RKO (cell line): ENCODE measurements at places on chromosomes 12 and 14.

GRCh38 chr14:57754527-57754926 is 111.4 kb downstream of the SLC35F4 start:
- no peak for DNase-seq

- DNase-seq = peak; percentile 54
Observed at GRCh38 chr12:10235761-10236631, 23.3 kb downstream of the GABARAPL1 start.

DNA sequence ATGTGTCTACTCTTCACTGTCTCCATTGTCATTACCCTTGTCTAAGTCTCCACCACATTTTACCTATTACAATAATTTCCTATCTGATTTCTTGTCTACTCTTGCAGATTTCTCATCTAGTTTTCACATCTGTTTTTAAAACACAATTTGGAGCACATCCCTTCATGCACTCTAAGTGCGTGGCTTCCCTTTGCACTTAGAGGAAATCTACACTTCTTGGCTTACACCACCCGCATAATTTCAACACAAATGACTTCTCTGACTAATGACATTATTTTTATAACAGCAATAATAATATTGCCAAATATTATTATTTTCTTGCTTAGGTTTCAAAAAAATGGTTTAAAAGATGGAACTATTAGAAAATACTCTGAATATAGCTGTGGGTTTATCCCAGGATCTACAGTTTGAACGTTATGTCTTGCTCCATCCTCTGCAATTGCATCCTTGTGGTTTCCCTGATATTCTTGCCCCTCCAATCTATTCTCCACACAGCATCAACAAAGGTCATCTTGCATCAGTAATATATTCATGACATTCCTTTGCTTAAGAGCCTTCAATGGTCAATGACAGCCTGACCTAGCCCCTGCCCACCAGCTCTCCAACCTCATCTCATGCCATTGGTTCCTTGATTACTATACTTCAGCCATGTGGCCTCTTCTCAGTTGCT is 153.7 kb downstream of the SLC25A21 start:
- no peak for DNase-seq

DNA sequence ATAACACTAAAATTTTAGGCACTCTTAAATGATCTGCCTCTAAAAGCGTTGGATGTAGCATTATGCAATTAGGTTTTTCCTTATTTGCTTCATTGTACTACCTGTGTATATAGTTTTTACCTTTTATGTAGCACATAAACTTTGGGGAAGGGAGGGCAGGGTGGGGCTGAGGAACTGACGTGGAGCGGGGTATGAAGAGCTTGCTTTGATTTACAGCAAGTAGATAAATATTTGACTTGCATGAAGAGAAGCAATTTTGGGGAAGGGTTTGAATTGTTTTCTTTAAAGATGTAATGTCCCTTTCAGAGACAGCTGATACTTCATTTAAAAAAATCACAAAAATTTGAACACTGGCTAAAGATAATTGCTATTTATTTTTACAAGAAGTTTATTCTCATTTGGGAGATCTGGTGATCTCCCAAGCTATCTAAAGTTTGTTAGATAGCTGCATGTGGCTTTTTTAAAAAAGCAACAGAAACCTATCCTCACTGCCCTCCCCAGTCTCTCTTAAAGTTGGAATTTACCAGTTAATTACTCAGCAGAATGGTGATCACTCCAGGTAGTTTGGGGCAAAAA is 4.1 kb downstream of the CDKN1B start:
- DNase-seq = peak; percentile 21

DNA sequence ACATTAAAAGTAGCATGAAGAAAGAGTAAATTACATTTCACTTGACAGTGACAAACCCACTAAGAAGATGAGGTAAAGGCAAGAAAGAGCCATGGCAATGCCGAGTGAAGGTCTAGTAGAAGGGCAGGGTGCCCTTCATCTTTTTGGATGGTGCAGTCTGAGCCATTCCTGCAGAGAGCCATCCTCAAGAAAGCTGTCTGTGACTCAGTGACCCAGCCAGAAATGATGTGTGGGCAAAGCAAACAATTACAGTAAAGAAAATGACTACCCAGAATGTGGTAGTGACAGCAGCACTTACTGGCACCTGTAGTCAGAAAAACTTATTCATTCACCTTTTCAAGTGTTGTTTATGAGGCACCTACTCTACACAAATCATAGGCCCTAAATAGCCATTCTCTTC is 281.7 kb downstream of the DUSP6 start:
- no peak for DNase-seq

- no peak for DNase-seq
Observed at GRCh38 chr12:44380861-44381260, 495.3 kb downstream of the NELL2 start.

DNA sequence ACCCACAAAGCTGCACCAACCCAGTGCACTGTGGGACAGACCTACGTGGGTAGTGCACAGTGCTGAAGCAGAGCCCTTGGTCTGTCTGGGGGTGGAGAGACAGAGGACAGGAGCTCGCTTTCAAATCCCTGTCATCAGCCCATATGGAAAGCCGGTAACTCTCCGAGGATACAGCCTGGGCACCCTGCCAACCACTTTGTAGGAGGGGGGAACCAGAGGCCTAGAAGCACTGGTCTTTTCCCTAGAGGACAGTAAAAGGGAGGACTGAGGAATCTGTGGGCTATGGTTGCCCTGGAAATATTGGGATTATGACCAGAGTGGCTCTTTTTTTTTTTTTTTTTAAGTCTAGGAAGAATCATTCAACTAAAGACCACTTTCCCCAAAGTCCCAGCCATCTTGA is 74.3 kb downstream of the MAP3K9 start:
- no peak for DNase-seq

- DNase-seq = peak; percentile 76
Observed at GRCh38 chr12:46364777-46365580, 7.6 kb downstream of the SLC38A2 start.

DNA sequence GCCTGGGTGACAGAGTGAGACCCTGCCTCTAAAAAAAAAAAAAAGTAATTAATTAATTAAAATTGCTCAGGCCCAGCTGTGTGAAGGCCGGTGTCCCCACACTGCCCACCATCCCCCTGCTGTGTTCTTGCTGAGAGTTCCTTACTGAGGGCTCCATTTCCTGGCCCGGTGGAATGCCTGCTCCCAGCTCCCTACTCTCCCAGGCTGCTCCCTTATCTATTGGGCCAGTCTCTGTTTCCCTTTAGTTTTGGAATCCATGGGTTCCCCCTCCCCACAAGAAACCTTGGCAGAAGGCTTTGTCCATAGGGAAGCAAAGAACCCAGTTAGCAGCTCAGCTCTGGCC is 19.0 kb downstream of the MLXIP start:
- no peak for DNase-seq

- peak; percentile 66 for DNase-seq
Observed at GRCh38 chr12:118034429-118035189, 18.1 kb downstream of the RFC5 start.

GRCh38 chr12:1518591-1519516 is 75.5 kb downstream of the FBXL14 start:
- peak; percentile 32 for DNase-seq

DNA sequence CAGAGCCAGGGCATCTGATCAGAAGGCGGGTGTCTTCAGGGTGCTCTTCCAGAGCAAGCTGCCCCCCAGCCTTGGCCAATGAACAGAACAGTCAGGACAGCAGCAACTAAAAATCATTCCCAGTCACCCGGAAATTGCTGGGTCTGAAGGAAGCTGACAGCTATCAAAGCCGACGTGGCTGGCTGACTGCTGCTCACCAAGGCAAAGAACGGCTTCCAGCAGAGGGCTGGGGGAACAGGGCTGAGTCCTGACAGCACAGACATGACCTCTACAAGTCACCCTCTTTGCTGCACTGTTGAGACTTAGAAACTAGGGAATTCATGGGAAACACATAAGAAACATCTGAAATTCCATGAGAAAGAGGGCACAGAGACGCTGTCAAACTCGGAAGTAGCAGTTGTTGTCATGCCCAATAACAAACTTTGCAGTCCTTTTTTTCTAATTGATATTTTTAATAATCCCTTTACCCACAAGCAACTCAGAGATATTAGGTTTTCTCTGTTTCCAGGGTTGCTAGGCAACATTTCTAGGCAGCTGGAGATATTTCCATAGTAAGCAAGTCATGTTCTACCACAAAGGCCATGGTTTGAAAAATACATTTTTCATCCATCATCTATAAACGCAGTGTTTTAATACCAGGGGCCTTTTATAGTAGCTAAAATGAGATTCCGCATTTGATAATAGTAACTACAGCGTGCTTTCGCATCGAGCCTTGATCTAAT is 365.2 kb downstream of the SEC23A start:
- no peak for DNase-seq

GRCh38 chr14:63508033-63508432 is 35.1 kb downstream of the PPP2R5E start:
- DNase-seq = no peak

DNA sequence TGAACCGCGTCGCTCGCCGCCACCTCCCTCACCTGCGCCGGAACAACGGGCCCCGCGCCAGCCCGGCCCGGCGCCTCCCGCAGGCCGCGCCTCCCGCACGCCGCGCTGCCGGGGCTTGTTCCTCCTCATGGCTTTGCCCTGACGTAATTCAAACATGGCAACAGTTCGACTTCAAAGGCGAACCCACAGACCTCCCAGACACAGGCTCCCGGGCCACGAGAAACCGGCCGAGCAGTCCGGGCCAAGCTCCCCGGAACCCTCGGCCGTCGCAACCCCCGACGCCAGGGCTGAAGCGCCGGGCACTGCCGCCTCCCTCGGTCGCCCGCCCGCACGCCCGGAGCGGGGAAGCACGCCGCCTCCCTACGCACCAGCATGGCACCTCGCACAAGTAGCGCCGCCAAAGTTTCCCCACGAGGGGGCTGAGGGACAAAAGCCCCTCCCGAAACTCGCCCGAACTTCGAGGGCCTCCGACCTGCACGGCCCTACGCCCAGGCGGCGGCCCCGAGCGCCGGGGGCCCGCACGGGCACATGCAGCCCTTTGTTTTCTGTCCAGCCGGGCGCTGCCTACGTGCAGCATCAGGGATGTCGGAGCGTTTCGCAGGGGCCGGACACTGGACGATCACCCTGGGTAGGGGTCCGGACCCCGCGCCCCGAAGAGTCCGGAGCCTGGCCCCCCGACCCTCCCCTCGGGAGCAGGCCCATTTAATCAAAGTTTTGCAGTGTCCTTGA is 1.7 kb downstream of the SINHCAF start:
- peak; percentile 75 for DNase-seq

DNA sequence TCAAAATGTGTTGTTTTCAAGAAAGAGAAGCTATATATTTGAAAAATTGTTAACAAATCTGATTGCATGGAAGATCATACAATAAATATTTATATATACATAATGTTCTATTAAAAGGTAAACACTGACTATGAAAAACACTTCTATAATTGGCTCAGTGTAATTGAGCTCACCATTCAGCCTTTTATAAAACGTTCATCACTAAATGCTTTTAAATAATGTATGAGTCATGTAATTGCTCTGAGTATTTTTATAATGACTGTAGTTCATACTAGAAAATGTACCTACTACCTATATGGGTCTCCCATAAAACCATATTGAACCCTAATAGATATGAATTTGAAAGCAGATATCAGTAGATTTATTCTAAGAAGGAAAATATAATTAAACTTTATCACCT is 240.4 kb upstream of the MGAT4C start:
- peak; percentile 26 for DNase-seq

- DNase-seq = no peak
Observed at GRCh38 chr12:13433768-13434167, 237.2 kb downstream of the EMP1 start.

GRCh38 chr14:93480867-93481266 is 50.1 kb downstream of the UNC79 start:
- peak; percentile 3 for DNase-seq

DNA sequence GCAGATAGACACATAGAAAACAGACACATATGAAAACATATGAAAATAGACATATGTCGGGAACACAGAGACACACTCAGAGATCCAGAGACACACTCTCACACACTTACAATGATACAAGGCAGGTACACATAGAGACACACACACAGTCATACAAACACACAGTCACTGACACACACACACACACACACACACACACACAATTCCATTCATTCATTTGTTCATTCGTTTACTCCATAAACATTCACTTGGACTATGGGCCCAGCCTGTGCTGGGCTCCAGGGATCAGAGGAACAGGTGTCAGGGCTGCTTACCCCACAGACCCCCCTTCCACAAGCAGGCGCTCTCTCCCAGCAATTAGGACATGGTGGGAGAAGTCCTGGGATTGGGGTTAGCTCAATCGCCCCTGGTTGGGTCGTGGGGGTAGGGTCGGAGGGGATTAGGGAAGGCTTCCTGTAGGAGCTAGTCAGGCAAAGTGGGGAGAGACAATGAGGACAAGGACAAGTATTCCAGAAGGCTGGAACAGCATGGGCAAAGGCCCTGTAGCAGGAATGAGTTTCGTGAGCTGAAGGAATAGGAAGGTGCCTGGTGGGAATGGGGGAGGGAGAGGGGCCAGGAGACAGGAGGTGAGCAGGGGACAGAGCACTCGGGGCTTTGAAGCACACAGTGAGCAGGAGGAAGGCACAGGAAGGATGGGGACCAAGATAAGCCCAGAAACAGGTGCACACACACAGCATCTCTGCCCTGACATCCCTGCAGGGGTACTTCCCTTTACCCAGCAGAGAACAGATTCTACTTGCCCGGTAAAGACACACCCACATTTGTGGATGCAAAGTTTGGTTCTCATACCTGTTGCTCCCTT is 6.5 kb downstream of the RASAL1 start:
- no peak for DNase-seq

- no peak for DNase-seq
Observed at GRCh38 chr14:56199982-56200577, 81.9 kb downstream of the PELI2 start.
